ENCODE measurements at places on chromosomes 6 and 20.
A peak's percentile ranks its signal among the peaks of the same experiment; 100 is the strongest.

- no peak for DNase-seq
Observed at GRCh38 chr6:90534337-90535025, 52.4 kb downstream of the MAP3K7 start.

- peak; percentile 33 for DNase-seq
Observed at GRCh38 chr20:49323622-49324238, 45.9 kb upstream of the ZNFX1 start.

- DNase-seq = no peak
Observed at GRCh38 chr6:163195721-163196691, 218.5 kb upstream of the QKI start.

DNA sequence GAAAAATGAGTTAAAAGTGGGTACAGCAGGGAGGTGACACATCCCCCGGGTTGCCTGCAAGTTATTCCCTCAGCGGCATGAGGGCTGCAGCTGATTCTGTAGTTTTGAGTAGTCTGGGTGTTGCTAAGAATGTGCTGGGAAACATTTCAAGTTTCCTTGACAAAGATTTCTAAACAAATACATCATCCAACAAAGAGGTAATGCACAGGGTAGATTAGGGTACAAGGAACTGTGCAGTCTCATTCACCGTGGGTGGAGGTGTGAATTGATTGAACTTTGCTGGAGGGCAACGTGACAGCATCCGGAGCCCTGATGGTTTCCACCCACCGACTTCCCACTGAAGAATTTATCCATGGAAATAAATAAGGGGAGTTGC, 21.8 kb downstream of the CASS4 start:
- no peak for DNase-seq

- no peak for DNase-seq
Observed at GRCh38 chr6:14984519-14984853, 261.4 kb upstream of the JARID2 start.

DNA sequence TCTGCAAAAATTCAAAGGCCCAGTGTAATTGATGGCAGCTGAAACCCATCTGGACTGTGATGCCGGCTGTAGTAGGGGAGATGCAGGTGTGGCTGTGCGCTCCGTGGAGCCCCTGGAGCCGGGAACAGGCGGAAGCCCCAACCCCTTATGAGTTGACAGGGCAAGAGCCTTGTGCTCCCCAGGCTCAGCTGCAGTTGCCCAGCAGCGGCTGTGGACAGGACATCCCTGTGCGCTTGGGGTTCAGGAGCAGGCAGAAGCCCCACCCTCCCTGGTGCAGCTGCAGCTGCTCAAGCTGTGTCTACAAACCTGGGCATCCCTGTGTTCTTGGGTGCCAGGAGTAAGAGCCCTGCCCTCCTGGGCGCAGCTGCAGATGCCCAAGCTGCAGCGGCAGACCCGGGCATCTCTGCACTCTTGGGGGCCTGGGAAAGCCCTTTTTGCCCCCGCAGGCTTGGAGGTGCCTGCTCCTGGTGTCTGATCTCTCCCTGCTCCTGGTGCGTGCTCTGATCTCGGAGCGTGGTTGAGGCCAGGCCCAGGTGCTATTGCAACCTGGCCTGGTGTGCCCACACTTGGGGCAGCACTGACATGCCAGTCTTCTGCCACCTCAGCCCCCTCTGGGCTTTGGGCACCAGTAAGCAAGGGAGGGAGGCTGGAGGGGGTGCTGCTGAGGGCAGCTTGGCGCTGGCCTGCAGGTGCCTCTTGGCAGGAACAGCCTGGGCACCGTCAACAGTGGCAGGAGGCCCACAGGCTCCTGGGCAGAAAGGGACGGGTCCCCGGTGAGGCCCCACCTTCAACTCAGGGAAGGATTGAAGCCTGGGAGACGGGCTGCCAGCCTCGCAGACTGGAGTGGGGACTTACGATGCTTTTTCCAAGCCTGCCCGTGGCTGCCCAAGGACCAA, 30.3 kb downstream of the OR2J2 start:
- no peak for DNase-seq

DNA sequence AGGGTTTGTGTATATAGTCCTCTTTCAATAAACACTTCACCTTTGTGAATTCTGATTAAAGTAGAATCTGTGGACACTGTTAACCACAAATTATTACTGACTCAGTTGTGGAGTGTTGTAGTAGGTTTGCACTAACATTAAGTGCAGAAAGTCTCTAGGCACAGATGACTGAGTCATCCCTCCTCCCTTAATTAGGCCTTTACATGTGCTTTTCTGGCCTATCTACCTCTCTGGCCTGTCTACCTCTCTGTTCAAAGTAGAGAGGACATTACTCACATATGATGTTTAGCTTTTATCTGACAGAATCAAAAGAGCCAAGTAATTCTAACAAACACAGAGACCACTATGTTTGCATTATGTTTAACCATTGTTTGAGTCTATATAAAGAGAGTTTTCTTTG, 783.0 kb downstream of the TENT5A start:
- no peak for DNase-seq

DNA sequence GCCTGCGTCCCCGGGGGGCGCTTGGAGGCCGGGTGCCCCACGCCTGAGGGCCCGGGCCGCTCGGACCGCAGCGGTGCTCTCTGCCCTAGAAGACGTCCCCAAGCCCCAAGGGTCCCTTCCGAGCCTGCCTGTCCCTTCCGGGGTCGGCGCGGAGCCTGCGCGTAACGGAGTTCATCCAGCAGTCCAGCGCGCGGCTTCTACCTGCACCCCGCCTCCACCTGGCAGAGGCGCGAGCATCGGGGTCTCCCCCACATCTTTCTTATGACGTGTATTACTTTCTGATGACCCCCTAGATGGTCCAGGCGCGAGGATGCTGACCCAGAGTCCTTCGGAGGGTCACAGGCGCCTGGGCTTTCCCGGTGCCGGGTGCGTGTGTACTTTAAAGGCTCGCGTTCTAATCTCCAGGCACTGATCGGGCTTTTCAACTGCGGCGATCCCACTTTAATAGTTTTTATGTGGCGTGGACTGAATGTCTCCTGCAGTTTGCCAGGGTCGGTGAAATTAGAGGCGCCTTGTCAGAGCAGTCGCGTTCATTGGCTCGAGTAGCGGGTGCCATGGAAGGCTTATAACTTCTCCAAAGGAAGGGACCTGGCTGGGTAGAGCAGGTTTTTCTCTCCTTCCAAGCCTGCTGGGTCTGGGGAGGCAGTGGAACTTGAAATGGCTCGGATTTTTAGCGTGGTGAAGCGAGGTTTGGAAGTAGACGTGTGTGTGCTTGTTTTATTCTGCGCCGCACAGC, 912 bp downstream of the EYA4 start:
- peak; percentile 44 for DNase-seq

GRCh38 chr6:119243657-119244056, 105.9 kb downstream of the MAN1A1 start:
- DNase-seq = no peak
